D721Med (cell line): ENCODE measurements at places on chromosomes 12 and 14.

GRCh38 chr14:29242755-29243754 is 476.5 kb downstream of the FOXG1 start:
- DNase-seq = no peak

- no peak for DNase-seq
Measured at GRCh38 chr12:23681237-23681636, 268.2 kb downstream of the SOX5 start.

- DNase-seq = no peak
Measured at GRCh38 chr12:5076761-5077160, 33.1 kb downstream of the KCNA5 start.

- DNase-seq = no peak
Measured at GRCh38 chr12:78406828-78407227, 457.7 kb upstream of the SYT1 start.

DNA sequence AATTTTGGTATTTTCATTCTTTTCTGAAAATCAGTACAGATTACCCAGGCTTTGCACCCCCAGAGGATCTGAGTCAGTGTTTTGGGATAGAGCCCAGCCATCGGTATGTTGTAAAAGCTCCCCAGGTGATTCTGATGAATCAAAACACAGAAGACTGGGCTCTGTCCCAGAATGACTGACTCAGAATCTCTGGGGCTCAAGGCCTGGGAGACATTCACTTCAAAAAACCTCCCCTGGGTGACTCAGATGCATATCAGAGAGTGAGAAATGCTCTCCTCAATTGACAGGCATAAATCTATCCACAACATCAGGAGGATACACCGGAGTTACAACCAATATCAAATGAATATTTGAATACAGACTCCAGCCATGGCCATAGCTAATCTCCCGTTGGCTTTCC is 32.6 kb downstream of the SLC35F4 start:
- no peak for DNase-seq

- no peak for DNase-seq
Measured at GRCh38 chr12:29275834-29276233, 105.1 kb downstream of the ERGIC2 start.

GRCh38 chr12:32502693-32503502 is 103.5 kb downstream of the FGD4 start:
- DNase-seq = no peak

DNA sequence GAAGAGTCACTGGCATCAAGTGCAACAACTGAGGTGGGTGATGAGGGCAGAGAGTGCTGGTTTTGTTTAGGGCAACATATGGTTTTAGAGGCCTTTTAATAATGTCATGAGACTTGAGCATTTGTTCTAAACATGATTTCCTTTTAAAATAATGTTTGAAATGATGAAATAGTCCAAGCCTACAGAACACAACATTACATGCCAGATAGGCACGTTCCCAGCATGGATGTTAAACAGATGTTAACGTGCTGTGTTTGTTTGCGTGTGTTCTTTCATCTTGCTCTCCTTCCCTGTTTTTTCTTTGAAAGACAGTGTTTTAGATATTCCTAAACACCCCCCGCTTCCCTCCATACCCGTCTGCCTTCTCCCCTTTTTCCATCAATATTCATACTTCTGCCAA is 82.3 kb downstream of the RGS6 start:
- no peak for DNase-seq

DNA sequence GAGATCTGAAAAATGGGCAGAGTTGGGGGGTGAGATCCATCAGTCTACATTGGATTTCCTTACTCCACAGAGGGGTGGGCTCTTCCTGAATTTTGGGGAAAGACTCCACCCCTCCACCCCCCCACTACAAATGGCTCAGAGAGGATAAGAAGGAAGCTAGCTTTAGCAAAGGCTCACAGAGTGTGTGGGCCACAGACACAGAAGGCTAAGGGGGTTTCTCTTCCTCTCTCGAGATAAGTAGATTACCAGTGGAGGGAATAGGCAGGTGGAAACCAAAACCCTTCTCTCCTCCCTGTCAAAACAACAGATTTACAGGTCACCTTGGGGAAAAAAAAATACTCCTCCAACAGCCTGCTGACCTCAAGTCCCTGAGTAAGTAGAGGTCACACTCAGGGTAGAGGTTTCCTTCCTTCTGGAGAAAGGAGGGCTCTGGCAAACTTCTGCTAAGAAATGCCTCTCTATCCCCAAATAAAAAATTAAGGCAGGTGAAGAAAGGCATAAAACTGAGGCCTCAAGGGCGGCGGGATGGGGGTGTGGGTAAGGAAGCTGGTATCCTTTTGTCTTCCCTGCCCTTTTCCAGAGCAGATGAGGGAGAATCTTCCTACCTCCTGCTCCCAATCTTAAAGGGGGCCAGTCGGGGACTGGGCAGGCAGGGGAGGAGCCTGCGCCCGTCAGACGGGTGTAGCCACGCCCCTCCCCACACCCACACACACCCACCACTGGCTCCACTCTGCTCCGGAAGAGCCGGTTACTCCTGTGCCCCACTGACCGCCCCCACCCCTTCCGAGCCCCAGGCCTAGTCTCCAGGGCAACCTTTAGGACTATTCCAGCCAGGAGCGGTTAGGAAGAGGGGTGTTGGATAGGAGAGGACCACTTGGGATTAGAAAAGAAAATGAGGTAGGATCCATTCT is 1.9 kb upstream of the BAZ2A start:
- no peak for DNase-seq

- no peak for DNase-seq
Measured at GRCh38 chr14:94601884-94602391, 10.3 kb upstream of the SERPINA3 start.

DNA sequence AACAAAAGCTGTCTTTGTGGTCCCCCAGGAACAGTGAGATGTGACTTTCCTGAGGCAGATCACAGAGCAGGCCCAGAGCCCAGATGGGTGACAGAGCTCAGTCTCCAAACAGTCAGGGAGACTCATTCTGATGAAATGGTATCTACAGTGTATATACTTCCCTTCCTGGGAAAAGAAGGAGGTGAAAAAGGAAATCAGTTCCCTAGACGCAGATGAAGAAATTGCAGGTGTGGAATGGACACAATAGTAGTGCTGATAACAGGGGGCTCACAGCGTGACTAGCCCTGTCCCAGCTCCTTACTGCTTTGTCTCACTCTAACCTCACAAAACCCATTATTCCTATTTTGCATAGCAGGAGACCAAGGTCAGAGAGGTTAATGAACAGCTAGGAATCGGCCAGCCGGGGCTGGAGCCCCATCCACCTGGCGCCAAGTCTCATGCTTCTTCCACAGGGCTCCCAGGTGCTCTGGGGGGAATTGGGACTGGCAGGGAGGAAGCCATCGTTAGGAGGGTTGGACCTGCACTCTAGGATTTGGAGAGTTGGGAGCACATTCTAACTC is 11.9 kb downstream of the KCNH3 start:
- no peak for DNase-seq

- no peak for DNase-seq
Measured at GRCh38 chr12:76417116-76417515, 68.9 kb upstream of the BBS10 start.

- no peak for DNase-seq
Measured at GRCh38 chr12:53160673-53161072, 19.8 kb upstream of the ZNF740 start.

GRCh38 chr12:39227218-39227617 is 215.7 kb downstream of the KIF21A start:
- DNase-seq = no peak

DNA sequence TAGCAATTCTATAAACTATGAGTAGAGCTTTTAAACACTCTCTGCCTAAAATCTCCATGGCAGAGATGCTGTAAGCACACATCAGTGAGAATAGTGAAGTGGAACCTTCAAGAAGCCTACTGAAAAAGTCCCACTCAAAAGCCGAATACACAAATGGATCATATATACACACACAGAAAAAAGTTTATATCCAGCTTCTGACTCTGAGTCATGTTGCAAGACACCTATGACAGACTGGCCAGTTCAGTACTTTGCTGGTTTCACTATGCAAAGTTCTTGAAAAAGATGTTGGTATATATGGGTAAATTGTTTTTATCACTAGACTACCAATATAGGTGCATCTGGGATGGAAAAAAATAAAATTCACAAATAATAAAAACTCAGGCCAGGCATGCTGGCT is 126.1 kb downstream of the KCNK10 start:
- DNase-seq = no peak

- DNase-seq = no peak
Measured at GRCh38 chr14:77303417-77304156, 17.1 kb downstream of the POMT2 start.

- DNase-seq = no peak
Measured at GRCh38 chr14:104139460-104140212, 1.2 kb downstream of the KIF26A start.

DNA sequence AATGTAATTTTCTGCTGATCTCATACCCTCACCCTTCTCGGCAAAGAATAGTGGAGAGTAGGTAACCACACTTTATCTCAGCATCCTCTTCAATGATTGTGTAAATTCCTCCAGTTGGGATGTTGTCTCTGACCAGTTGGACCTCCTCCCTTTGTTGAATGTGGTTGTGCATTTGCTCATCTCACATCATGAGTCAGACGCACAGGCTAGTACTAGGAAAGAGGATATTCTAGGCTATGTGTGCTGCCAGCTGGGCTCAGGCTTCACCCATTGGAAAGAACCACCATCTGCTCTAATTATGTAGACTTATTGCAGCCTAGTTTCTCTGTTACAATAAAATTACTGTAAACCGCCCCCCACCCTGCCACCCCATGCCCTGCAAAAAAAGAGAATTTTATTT is 90.3 kb downstream of the LMO3 start:
- DNase-seq = no peak

DNA sequence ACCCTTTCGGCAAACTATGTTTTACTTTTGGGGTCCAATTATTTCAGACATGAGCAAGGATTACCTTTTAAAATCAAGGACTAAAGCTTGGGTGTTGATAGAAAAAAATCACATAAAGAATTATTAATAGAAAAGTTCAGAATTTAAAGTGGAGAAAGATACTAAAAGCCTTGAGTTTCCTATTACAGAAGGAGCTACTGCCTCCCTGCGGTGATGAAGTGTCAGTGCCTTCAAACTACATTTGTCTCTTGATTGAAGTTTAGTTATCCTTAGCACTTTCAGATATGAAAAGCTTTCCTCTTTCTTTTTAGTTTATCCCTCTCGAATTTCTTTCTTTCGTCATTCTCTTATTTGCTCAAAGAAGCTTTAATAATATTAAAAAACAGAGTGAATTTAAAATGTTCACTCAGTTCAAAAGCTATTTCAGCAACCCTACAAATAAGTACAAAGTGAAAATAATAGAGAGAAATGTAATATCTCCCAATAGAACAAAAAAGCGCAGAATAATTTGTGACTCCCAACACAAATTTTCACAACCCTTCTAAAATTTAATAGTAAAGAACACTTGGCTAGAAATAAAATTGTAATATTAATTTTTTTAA is 87.6 kb downstream of the SEC23A start:
- DNase-seq = no peak

DNA sequence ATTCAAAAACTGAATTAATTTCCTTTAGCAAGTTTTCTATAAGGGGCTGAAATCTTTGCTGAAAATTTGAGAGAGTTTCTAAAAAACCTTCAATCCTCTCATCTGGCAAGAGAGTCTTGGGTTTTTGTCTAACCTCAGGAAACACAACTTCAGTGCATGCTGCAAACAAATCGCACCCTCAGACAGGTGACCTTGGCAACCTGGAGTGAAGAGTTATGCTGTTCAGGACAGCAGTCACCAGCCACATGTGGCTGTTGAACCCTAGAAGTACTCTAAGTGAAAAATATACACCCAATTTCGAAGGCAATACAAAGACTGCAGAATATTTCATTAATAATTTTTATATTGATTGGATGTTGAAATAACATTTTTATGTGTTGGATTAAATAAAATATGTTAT is 184.8 kb downstream of the RPS29 start:
- no peak for DNase-seq

- DNase-seq = no peak
Measured at GRCh38 chr12:43044241-43044640, 454.7 kb upstream of the PRICKLE1 start.

DNA sequence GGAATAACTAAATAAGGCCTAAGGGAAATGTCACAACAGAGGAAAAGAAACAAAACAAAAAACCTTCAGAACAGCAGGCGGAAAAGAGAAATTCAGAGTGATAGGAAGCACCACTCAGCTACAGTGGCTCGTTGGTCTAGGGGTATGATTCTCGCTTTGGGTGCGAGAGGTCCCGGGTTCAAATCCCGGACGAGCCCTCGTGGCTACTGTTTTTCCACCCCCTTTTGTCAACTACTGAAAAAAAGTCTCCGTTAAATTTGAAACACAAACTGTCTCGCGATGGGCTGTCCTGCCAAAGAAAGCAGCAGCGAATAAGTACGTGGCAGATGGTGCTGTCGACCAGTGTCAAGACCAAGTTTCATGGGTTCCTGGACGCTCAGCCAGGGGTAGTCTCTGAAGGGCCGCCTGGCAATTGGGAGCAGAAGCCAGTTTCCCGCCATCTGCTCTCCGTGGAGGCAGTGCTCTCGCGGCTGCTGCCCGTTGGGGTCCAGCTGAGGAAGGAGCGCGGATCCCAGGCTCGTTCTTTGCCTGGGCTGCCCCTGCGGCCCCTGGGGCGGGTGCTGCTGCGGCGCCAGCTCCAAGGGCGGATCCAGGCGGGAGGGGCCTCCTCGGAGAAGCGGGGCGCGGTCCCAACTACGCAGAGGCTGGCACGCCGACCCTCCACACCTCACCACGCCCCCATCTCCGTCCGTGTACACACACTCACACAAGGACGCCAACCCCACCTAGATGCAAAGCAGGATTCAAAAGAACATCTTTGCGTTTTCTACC is at the start of gene RNASE4:
Gene RNASE4 (plus strand): TSS at position 670 of the 771 bp plus-strand sequence. CDS start 14,812 bp downstream, outside the sequence.
- no peak for DNase-seq

GRCh38 chr12:124493809-124494750 is 73.3 kb downstream of the NCOR2 start:
- no peak for DNase-seq

GRCh38 chr14:98840091-98840490 is 431.9 kb downstream of the BCL11B start:
- no peak for DNase-seq

DNA sequence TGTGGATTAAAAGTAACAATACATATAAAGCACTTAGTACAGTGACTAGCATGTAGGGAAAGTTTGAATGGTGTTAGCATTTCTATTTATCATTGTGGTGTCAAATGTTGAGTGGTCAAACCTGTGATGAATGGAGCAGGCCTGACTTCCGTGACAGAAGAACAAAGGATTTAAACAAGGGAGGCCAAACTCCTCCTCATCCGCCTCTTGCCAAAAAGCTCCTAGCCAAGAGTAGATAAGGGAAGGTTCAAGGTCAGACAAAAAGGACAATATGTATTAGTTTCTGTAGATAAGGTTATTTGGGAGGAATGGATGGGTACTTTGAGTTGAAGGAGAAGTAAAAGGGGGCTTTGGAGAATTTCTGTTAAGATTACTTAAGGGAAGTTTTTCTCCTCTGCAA is 6.5 kb downstream of the RNASE7 start:
- no peak for DNase-seq
